ENCODE measurements at places on chromosomes 6 and 20. TPM values are rescaled to one million over a fixed set of nuclear protein-coding genes. Genes with fewer than 3 reads are reported as not detected.

DNA sequence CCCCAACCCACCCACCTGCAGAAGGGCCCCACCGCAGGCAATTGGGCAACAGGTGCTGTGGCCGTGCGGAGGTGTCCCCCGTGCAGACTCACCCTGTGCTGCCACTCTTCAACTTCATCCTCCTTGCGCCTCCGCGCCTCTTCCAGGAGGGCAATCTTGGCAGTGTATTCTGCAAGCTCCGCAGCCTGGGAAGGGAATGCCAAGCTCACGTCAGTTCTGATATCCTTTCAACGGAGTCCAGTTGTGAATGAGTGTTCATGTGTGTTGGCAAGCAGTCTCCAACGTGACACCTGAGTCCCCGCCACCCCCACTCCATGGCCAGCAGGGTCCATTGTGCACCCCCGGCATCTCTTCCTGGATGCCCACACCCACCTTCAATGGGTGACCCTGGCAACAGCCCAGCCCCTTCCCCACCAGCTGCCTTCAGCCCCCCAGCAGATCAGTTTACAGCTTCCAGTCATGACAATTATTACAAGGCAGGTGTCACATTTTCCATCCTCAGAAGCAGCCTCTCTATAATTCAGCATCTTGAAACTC is 49.9 kb downstream of the EZR start:
- H3K27me3 ChIP-seq = no peaks in the 10 kb centered on the region
- H3K4me1 ChIP-seq = peaks cover 7% of the 10 kb centered on the region
- H3K4me3 ChIP-seq = no peak overlapping the region
- H3K36me3 ChIP-seq = peaks cover 72% of the 10 kb centered on the region

DNA sequence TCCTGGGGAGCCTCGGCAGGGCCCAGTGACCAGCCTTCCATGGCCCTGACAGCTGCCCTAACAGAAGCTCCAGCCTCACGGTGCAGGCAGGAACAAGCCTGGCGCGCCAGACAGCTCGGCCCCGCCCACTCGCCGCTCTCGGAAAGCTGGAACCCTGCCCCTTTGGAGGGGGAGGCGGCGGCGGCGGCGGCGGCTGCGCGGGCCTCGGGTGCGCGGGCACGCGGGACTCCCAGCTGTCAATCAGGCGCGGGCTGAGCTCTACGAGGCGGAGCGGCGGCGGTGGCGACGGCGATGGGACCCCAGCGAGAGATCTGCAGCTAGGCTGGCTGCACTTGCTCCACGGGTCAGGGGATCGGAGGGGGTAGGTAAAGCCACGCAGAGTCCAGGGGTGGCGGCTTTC is at the start of gene NRSN1:
TSS of gene NRSN1 (plus strand) at position 236 of the 400 bp plus-strand sequence. CDS start 8,113 bp downstream, outside the sequence.
- H3K36me3 ChIP-seq = no peaks in the 10 kb centered on the region
- H3K4me1 ChIP-seq = peaks cover 4% of the 10 kb centered on the region
- DNase-seq = peak; percentile 89
- peak within 1 kb of the TSS; percentile 75 for H3K4me3 ChIP-seq
- no peak within 1 kb of the TSS for H3K27ac ChIP-seq

DNA sequence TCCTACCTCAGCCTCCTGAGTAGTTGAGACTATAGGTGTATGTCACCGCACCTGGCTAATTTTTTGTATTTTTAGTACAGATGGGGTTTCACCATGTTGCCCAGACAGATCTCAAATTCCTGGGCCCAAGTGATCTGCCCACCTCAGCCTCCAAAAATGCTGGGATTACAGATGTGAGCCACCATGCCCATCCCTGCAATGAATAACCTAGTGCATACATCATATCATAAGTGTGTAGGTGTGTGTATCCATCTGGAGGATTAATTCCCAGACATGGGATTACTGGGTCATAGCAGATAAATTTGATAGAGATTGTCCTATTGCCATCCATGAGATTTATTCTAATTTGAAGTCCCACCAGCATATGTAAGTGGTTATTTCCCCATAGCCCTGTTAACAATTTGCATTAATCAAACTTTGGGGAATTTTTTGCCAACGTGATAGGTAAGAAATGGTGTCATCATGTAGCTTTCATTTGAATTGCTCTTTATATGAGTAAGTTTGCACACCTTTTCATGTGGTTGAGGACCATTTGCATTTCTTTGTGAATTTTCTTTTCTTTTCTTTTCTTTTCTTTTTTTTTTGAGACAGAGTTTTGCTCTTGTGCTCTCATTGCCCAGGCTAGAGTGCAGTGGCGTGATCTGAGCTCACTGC is 29.9 kb upstream of the BACH2 start:
- no peak for DNase-seq
- H3K36me3 ChIP-seq = no peaks in the 10 kb centered on the region
- H3K4me3 ChIP-seq = no peak overlapping the region
- peaks cover 20% of the 10 kb centered on the region for H3K4me1 ChIP-seq

GRCh38 chr6:107817784-107818183 is 6.3 kb downstream of the SCML4 start:
- no peaks in the 10 kb centered on the region for H3K36me3 ChIP-seq
- H3K27me3 ChIP-seq = no peaks in the 10 kb centered on the region
- no peaks in the 10 kb centered on the region for H3K4me1 ChIP-seq
- DNase-seq = no peak
- H3K4me3 ChIP-seq = no peak overlapping the region

The NKAIN4 gene
- 16.0 TPM for total RNA-seq

The CAP2 gene
- 6.7 TPM for total RNA-seq
